Activated CD4-positive, alpha-beta T cell treated with anti-CD3 and anti-CD28 coated beads, Interleukin-2, amount 10 ng/mL, durations not matched to agents 24 days and 14 days (primary cell): ENCODE measurements at places on chromosomes 4 and X.

GRCh38 chr4:94290245-94290644 lies 52.4 kb downstream of the HPGDS start:
- no peak for DNase-seq

- DNase-seq = peak; percentile 84
These were observed 22.0 kb downstream of the DYNLT3 start for GRCh38 chrX:37825215-37825842.

GRCh38 chr4:174210354-174210753 lies 73.1 kb downstream of the FBXO8 start:
- no peak for DNase-seq

DNA sequence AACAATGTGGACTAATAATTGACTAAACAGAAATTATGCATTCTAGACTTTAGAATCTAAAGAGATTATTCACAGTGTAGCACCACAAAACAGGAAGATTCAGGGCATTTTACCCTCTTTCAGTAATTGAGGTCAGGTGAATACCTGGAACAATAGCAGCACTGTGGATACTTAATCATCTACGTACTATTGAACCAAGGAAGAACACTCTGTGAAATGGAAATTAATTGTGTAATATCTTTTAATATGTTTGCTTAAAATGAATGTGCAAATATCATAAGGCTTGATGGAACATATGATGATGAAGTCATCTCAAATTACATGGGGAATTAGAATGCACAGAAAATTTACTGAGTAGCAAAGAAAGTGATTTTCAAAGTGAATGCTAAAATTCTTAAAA lies 68.5 kb upstream of the MAP9 start:
- DNase-seq = no peak

DNA sequence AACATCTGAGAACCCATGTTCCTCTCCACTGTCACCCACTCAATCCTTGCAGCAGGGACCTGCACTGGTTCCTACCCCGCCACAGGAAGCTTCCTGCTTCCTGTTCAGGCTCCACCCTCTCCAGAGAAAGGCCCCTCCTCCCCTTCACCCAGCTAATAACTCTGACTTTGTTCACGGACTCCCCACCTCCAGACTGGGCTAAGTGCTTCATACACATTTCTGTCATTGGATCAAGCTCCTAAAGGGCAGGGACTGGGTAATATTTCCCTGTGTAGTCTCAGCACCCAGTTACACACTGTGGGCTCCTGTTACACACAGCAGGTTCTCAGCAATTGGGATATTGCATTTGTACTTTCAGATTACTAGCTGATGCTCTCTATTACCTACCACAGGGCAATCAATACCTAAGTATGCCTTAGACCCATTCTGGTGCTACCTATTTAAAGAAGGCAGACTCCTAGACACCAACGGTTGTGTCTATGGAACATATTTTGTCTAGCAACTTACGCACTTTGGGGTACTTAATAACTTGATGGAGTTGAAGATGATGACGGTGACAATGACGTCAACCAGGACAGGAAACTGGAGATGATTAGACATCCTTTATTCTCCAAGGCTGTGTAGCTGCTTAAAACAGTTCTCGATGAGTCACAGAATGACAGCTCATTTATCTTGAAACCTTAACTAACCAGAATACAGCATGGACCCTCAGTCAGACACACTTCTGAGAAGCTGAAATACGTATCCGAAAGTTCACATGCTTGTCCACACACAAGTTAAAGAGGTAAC lies 58.1 kb downstream of the MAML3 start:
- peak; percentile 88 for DNase-seq

GRCh38 chr4:128596115-128596514 lies 213.4 kb upstream of the JADE1 start:
- DNase-seq = no peak

DNA sequence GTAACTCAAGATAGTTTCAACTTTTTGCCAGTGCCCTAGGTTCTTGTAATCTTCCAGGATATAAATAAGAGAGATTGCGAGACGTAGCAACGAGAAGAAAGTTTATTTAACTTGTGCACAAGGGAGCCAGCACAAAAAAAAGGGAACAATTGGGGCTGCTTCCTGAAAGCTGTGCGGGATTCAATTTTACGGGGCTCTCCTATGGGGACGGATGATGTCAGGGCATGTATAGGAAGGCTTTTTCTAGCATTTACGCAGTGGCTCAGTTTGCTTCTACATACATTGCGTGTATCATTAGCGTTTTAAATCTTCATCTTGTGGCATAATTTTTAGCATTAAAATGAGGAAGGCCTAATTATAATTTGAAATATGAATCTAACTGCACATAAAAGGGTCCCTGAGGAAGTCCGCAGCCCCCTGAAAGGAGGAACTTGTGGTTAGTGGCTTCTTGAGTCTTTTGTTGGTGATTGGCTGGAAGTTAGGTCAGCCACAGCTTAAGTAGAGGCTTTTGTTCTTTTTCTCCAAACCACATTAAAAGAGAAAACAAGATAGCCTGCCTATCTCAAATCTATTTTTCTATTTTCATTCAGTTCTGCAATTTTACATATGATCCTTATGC lies 668.2 kb upstream of the NDST4 start:
- no peak for DNase-seq

GRCh38 chrX:22300130-22300529 lies 27.4 kb downstream of the CBLL2 start:
- no peak for DNase-seq

DNA sequence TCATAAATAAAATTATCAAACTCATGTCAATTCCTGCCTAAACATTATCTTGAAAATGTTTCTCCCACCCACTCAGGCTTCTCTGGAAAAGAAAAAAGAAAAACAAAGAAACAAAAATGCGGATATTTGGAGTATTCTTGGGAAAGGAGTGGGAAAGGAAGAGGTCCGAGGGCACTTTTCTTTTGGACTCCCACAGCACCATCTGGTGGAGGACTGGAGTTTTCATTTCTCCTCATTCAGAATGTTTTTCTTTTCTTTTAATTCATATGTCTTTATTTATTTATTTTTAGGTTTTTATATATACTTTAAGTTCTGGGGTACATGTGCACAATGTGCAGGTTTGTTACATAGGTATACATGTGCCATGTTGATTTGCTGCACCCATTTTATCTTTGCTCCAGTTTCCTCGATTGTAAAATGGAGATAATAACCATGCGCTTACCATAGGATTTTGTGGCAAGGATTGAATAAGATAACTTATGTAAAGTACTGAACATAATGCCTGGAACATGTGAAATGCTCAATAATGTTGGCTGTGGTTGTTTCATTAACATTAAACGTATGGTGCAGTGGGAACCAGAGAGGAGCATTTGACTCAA lies 8.0 kb upstream of the KCNE5 start:
- DNase-seq = no peak

DNA sequence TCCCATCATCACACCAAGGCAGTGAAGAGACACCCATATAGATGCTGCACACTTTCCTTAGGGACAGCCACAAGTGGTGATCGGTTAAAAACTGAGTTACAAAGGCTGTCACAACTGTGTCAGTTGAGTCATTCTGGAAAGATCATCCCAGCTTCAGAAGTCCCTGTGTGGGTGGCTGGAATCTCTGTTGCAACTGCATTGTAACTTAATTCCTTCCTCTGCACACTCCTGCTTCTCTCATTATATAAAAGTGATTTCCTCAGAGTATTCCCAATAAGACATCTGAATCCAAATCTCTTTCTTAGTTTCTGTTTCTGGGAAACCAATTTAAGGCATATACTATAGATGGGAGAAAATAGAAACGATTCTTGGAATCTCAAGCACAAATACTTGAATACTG lies 88.1 kb downstream of the FSTL5 start:
- no peak for DNase-seq

DNA sequence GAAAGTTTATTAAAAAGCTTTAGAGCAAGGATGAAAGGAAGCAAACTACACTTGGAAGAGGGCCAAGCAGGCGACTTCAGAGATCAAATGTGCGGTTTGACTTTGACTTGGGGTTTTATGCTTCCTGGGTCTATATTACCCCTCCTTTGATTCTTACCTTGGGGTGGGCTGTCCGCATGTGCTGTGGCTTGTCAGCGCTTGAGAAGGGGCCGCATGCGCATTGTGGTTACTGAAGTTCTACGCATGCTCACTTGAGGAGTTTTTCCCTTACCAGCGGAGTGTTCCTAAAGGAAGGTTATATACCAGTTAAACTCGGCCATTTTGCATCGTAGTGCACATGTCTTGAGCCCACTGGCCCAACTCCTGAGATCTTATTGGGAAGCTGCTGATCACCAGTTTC lies 9.9 kb downstream of the ZNF157 start:
- DNase-seq = peak; percentile 80
